ENCODE measurements at places on chromosomes 6 and 20. TPM values are rescaled to one million over a fixed set of nuclear protein-coding genes. Genes with fewer than 3 reads are reported as not detected.

Gene SH3BGRL2
- 65.3 TPM for total RNA-seq

Gene PRSS35
- total RNA-seq: 0.20 TPM

Gene B4GALT5
- 25.2 TPM for total RNA-seq

Gene TMEM242
- total RNA-seq: 6.0 TPM

Gene LAMP5
- 0.44 TPM for total RNA-seq

Gene PLAGL1
- 30.0 TPM for total RNA-seq

Gene FLOT1
- 98.8 TPM for total RNA-seq

Gene UNC93A
- not detected for total RNA-seq

Gene HLA-DQA2
- total RNA-seq: 0.63 TPM

Gene KIF3B
- total RNA-seq: 32.9 TPM

Gene ERVFRD-1
- not detected for total RNA-seq

Gene TMEM217
- not detected for total RNA-seq

Gene ZSCAN23
- total RNA-seq: 6.6 TPM

Gene FOXF2
- total RNA-seq: 0.21 TPM

Gene PACSIN1
- total RNA-seq: 0.30 TPM

Gene SNAI1
- 4.2 TPM for total RNA-seq

Gene SLC17A2
- not detected for total RNA-seq

Gene ANKRD6
- 13.8 TPM for total RNA-seq

Gene TSBP1
- not detected for total RNA-seq

Gene FAM162B
- total RNA-seq: 12.3 TPM

Data from tibial nerve (tissue), 4 donors.